Left renal pelvis (tissue), 4 donors: ENCODE measurements at places on chromosomes 6 and 20. TPM values are rescaled to one million over a fixed set of nuclear protein-coding genes. Genes with fewer than 3 reads are reported as not detected.

MYB gene
- polyA plus RNA-seq, result 4.6 TPM

VARS2 gene
- 42.9 TPM for polyA plus RNA-seq

MATN4 gene
- 0.19 TPM for polyA plus RNA-seq

DCBLD1 gene
- 13.2 TPM for polyA plus RNA-seq

DNA sequence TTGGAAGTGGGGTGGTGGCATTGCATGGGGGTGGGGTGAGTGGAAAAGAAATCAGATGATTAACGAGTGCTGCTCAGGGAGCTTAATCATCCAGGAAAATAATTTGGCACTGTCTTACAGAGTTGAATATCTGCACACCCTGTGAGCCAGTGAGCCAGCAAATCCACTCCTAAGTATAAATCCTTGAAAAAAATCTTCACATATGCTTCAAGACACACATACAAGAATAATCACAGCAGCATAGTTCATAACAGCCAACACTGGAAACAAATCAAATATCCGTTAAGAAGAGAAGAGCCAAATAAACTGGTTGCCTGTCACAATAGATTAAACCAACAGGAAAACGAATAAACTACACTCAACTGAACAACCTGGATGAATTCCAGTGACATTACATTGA lies 62.8 kb downstream of the SAMD3 start:
- no peak for DNase-seq

GRCh38 chr6:14977747-14978382 lies 268.0 kb upstream of the JARID2 start:
- no peak for DNase-seq

C20orf141 gene
- not detected for polyA plus RNA-seq

DNA sequence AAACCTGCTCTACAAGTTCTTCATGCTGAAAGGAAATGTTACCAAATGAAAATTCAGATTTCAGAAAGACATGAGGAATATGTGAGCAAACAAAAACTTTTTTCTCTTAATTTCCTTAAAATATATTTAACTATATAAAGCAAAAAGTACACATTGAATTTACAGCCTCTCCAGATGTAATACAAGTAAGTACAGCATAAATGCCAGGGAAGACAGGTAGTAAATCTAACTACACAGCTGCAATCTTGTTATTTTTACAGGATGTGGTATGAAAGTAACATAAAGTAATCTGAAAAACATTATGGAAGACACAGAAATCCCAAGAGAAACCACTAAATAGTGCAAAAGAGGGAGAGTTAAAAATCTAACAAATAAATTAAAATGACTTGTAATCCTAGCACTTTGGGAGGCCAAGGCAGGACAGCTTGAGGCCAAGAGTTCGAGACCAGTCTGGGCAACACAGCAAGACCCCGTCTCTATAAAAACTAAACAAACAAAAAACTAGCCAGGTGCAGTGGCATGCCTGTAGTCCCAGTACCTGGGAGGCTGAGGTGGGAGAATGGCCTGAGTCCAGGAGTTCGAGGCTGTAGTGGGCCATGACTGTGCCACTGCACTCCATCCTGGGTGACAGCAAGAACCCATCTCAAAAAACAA lies 50.7 kb downstream of the FAM8A1 start:
- DNase-seq, result no peak

RAB44 gene
- polyA plus RNA-seq, result 0.08 TPM

DNA sequence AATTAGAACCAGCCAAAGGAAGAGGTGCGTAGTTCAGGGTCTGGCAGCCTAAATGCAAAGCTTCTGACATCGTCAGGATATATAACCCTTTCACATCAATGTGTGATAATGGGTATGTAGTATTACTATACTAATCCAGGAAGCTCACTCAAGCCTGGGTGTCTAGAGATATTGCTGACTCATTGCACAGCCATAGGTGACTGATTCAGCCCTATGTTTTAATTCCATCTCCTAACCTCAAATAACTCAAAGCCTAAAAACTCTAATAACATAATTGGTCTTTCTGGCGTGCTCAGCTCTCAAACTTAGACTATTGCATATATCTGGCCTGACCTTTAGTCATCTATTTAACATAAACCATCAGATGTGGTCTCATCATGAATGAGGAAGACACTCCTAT lies 658.4 kb downstream of the TBC1D32 start:
- no peak for DNase-seq

- no peak for DNase-seq
These were observed 28.7 kb upstream of the PMEPA1 start for GRCh38 chr20:57738484-57738883.

PACSIN1 gene
- polyA plus RNA-seq, result 0.78 TPM

- no peak for DNase-seq
These were observed 78.0 kb downstream of the PSMB1 start for GRCh38 chr6:170475118-170475517.

DNA sequence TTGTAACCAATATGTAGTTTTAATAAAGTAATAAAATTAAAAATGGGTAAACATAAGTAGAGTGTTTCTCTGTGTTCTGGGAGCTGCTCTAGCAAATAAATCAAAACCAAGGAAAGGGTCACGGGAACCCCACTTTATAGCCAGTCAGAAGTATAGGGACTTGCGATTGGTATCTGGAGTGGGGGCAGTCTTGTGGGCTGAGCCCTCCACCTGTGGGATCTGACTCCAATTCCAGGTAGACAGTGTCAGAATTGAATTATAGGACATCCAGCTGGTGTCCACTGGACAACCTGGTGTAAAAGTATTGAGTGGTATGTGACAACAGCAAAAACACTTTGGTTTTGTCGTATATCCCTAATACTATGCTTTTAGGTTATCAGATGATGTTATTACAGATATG lies 14.5 kb downstream of the SOD2 start:
- no peak for DNase-seq

DNA sequence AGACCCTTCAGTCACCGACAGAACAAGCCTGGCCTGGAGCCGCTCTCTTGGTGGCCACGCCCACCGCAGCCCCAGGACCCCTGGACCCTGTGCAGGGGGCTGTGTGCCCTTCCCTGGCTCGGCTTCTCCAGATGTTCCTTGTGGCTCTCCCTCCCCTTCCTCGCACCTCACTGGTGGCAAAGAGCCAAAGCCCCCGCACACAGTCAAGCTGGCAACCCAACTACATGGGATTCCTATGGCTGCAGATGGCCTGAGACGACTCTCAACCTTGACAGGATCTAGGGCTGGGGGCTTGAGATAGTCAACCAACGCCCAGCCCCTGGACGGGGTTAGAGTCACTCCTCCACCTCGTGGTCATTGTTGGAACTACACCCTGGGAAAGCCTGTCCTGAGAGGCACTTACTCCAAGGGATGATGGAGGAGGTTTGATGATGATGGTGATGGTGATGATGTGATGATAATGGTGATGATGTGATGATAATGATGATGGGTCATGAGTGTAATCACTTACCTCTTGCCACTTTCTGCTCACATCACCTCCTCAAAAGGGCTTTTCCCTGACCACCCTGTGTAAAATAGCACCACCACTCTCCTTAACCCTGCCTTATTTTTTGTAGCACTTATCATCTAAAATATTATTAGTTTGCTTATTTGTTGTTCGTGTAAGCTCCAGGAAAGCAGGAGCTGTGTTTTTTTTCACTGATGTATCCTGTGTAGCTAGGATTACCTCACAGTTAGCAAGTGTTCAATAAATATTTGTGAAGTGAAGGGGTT lies 278.4 kb downstream of the LRFN2 start:
- DNase-seq, result peak; percentile 33

GRCh38 chr6:136956590-136957544 lies 34.8 kb downstream of the SLC35D3 start:
- DNase-seq, result no peak
